Heart right ventricle (tissue), 16 donors: ENCODE measurements at places on chromosomes 12 and 14.

- H3K4me3 ChIP-seq: no peak overlapping the region
- DNase-seq: no peak
- no peaks in the 10 kb centered on the region for H3K27me3 ChIP-seq
- H3K4me1 ChIP-seq: no peaks in the 10 kb centered on the region
- H3K27ac ChIP-seq: no peak overlapping the region
These were observed 146.4 kb upstream of the LMNTD1 start for GRCh38 chr12:25699454-25699853.

DNA sequence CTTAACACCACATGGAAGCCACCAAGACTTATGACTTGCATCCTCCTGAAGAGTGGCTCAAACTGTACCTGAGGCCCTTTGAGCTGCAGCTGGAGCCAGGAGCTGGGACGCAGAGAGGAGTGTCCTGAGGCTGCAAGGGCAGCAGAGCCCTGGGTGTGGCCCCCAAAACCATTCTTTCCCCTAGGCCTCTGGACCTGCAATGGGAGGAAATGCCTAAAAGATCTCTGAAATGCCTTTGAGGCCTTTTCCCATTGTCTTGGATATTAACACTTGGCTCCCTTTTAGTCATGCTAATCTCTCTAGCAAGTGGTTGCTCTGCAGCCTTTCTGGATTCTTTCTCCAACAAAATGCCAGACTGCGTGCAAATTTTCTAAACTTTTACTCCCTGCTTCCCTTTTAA lies 156.1 kb downstream of the SLC38A4 start:
- H3K4me1 ChIP-seq: peaks cover 4% of the 10 kb centered on the region
- no peaks in the 10 kb centered on the region for H3K36me3 ChIP-seq
- no peak overlapping the region for H3K4me3 ChIP-seq
- no peak overlapping the region for H3K27ac ChIP-seq
- no peak for DNase-seq

DNA sequence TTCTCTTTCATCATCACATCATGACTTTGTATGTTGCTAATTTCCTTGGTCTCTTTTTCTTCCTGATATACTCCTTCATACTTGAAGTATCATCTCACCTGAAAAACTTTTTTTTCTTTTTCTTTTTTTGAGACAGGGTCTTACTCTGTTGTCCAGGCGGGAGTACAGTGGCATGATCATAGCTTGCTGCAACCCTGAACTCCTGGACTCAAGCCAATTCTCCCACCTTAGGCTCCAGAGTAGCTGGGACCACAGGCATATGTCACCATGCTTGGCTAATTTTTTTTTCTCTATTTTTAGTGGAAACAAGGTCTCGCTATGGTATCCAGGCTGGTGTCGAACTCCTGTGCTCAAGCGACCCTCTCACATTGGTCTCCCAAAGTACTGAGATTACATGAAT lies 107.6 kb downstream of the RALGAPA1 start:
- no peak overlapping the region for H3K4me3 ChIP-seq
- H3K27me3 ChIP-seq: no peaks in the 10 kb centered on the region
- no peak for DNase-seq
- no peaks in the 10 kb centered on the region for H3K36me3 ChIP-seq
- no peak overlapping the region for H3K27ac ChIP-seq

DNA sequence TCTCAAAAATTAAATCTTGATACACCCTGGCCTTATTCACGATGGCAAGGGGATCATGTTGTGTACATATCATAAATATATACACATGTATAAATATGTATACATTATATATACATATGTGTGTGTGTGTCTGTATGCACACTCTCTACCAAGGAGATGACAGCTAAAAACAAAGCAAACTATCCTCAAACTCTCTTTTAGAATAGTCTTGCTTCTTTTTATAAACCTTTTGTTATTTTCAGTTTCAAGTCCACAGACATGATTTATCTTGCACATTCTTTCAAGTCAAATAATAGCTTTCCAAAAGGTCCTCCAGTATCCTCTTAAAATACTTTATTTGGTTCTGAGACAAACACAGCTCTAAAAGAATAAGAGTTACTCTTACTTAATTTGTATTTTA lies 8.4 kb downstream of the ANO6 start:
- H3K4me3 ChIP-seq: no peak overlapping the region
- peaks cover 38% of the 10 kb centered on the region for H3K4me1 ChIP-seq
- no peaks in the 10 kb centered on the region for H3K36me3 ChIP-seq
- DNase-seq: no peak
- no peak overlapping the region for H3K27ac ChIP-seq
- H3K27me3 ChIP-seq: no peaks in the 10 kb centered on the region

GRCh38 chr14:91067186-91067585 lies 6.7 kb upstream of the RPS6KA5 start:
- H3K36me3 ChIP-seq: no peaks in the 10 kb centered on the region
- no peak for DNase-seq
- no peaks in the 10 kb centered on the region for H3K27me3 ChIP-seq
- no peaks in the 10 kb centered on the region for H3K4me1 ChIP-seq
- H3K4me3 ChIP-seq: no peak overlapping the region
- no peak overlapping the region for H3K27ac ChIP-seq

GRCh38 chr14:69624136-69624535 lies 12.7 kb downstream of the SUSD6 start:
- no peak overlapping the region for H3K27ac ChIP-seq
- H3K36me3 ChIP-seq: no peaks in the 10 kb centered on the region
- H3K27me3 ChIP-seq: no peaks in the 10 kb centered on the region
- no peak for DNase-seq

DNA sequence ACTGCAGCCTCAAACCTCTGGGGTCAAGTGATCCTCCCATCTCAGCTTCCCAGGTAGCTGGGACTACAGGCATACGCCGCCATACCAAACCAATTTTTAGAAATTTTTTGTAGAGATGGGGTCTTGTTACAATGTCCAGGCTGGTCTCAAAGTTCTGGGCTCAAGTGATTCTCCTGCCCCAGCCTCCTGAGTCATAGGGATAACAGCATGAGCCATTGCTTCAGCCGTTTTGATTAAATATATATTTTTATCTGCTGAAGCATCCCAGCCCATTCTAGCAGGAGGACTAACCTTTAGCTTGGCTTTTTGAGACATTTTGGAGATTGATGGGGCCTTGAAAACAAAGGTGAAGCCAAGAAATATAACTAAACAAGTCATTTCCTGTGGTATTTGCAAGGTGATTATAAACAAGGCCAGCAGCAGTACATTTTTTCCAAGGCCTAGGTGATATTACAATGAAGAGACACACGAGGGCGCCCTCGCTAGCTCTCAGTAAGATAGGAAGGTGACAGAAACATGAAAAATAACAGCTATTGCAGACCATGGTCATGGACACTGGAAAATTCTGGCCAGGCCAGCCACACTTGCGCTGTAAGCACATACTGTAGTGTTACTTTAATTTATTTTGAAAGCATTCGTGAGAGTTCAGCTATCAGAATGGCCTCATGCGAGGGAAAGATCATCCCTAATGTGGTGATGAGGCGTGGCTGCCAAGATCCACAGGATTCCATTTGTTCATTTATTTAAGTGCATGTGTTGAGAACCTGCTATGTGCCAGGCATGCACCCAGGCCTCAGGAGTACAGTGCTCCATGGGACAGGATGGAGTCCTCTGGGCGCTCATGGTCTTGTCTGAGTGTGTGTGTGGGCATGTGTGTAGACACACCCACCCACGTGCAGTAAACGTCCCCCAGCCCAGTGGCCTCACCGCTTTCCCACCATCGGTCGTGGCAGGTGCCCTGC lies 63.5 kb downstream of the DGLUCY start:
- H3K4me1 ChIP-seq: no peaks in the 10 kb centered on the region
- no peaks in the 10 kb centered on the region for H3K27me3 ChIP-seq
- no peaks in the 10 kb centered on the region for H3K36me3 ChIP-seq
- H3K27ac ChIP-seq: no peak overlapping the region

DNA sequence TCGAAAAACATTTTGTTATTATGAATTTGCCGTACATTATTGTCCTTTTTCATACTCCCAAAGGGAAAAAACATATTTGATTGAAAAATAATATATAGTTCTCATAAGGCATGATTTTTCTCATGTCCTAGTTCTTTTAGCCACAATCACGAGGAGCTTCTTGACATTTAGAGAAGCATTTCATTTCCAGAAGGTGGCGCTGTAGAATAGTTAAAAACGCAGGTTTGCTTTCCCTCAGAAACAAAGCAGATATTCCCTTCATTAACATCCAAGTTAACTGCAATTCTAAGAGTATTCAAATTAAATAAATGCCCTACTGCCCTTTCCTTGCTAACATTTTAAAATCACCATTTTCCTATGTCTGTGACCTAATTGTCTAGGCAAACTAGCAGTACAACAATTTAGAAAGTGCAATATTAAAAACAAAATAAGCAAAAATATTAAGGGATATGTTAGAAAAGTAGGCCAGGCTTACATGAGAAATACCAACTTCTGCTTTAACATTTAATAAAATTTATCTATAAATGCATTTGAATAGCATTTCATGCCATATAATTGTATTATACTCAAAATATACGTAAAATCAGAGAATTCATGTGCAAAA lies 10.9 kb upstream of the PIK3C2G start:
- no peak overlapping the region for H3K27ac ChIP-seq
- DNase-seq: no peak
- no peaks in the 10 kb centered on the region for H3K4me1 ChIP-seq
- no peaks in the 10 kb centered on the region for H3K36me3 ChIP-seq
- no peaks in the 10 kb centered on the region for H3K27me3 ChIP-seq

DNA sequence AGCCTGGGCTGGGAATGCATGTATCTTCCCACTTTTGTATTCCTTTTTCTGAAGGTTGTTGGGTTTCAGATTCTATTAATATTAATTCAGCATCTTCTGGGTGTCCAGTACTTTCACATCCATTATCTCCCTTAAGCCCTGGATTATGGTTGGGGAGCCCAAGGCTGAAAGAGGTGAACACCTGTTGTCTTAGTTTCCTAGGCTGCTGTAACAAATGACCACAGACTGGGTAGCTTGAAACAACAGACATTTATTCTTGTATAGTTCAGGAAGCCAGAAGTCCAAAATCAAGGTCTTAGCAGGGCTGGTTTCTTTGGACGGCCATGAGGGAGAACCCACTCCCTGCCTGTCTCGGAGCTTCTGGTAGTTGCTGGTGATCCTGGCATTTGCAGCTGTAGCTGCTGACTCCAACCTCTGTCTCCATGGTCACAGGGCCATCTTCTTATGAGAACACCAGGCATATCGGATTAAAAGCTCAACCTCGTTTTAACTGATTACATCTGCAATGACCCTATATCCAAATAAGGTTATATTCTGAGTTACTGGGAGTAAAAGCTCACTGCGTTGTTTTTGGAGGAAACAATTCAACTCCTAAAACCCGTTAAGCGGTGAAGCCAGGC lies 68.2 kb upstream of the CLMN start:
- H3K27me3 ChIP-seq: no peaks in the 10 kb centered on the region
- H3K4me1 ChIP-seq: peaks cover 28% of the 10 kb centered on the region
- H3K36me3 ChIP-seq: no peaks in the 10 kb centered on the region
- H3K27ac ChIP-seq: no peak overlapping the region

GRCh38 chr14:80664576-80664975 lies 277.0 kb downstream of the CEP128 start:
- H3K4me3 ChIP-seq: no peak overlapping the region
- no peaks in the 10 kb centered on the region for H3K27me3 ChIP-seq
- H3K4me1 ChIP-seq: no peaks in the 10 kb centered on the region

DNA sequence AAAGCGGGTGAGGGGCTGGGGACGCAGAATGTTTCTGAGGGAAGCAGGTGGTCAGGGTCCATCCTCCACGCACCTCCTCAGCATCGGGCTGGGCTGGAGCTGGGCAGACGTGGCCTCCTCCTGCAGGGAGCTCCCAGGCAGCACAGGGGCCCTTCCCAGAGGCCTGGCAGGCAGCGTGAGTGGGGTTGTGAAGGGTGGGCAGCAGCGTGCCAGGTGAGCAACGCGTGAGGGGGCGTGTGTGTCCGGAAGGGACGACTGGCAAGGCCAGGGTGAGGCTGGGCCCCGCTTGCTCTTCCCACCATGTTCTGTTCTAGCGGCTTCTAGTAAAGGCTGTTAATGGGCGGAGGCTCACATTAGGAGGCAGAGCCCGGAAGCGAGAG lies 17.1 kb downstream of the ANKRD9 start:
- no peak overlapping the region for H3K4me3 ChIP-seq
- peaks cover 7% of the 10 kb centered on the region for H3K36me3 ChIP-seq
- no peaks in the 10 kb centered on the region for H3K4me1 ChIP-seq
- DNase-seq: no peak
- H3K27ac ChIP-seq: no peak overlapping the region
